ENCODE measurements at places on chromosomes 3 and 15. TPM values are rescaled to one million over a fixed set of nuclear protein-coding genes. Genes with fewer than 3 reads are reported as not detected.

The POC1A gene
- 4.5 TPM for total RNA-seq

The HES1 gene
- total RNA-seq, result 61.9 TPM

The P2RY12 gene
- total RNA-seq, result 0.21 TPM

The RBMS3 gene
- 81.1 TPM for total RNA-seq

The PLD1 gene
- total RNA-seq, result 60.6 TPM

The SYNPR gene
- total RNA-seq, result not detected

The FOXL2 gene
- 0.41 TPM for total RNA-seq

The ROPN1 gene
- not detected for total RNA-seq

The LEKR1 gene
- 0.51 TPM for total RNA-seq
